ENCODE measurements at places on chromosomes 12 and 14.

DNA sequence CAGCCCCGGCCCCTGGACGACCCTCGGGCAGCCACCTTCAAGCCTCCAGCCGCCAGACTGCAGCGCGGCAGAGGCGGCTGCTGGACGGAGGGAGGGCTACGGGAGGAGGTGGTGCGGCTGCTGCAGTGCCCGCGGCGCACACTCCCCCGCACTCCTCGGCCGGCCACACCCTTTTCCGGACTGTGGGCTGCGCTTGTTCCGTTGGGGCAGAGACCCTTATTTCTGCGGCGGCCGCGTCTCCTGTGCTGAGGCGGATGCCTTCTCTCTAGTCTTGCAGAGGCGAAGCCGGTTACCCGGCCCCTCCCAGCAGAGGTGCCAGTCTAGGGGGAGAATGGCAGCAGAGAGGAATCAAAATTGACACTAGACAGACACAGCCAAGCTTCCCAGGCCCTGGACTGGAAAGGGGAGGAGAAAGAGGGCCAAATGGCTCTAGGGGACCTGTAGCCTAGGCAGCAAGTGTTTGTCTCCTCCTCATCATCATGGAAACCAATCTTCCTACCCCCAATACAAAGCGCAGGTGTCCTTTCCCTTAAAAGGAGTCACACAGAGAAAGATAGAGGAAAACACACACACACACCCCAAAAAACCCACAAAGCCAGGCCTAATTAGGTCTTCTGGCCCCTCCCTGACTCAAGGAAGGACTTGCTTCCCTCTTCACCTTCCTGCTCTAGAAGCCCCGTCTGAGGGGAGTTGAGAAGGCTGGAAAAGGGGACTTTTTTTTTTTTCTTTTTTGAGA lies 1.3 kb downstream of the ESYT1 start:
- no peaks in the 10 kb centered on the region for H3K27me3 ChIP-seq
- peak; percentile 30 for DNase-seq
- peaks cover 11% of the 10 kb centered on the region for H3K4me1 ChIP-seq
- H3K27ac ChIP-seq: peak overlapping the region; percentile 80
- H3K36me3 ChIP-seq: peaks cover 25% of the 10 kb centered on the region

DNA sequence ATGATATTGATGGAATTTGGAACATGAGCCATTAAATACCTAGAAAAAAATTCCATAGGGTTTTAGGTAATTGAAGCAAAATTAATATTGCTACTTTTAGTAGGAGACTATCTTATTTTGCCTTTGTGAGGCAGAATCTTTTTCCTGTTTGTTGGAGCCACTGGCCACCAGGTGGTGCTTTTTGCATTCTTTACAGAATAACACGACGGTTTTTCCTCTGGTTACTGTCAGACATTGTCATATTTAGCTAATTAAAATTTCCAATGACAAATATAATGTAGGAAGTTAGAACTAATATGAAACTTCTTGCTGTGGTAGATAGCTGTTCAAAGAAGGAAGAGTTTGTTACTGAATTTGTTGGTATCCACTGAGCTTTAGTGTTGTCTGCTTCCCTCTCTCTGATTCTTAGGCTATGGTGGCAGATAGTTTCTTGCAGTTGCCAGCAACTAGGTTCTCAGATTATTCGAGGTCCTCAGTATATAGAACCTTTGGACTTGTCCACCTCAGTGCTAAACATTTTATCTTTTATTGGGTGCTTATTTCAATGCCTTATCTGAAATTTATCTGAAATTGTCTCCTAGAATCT lies 25.7 kb downstream of the RAB21 start:
- H3K4me3 ChIP-seq: no peak overlapping the region
- peak; percentile 62 for DNase-seq
- H3K27me3 ChIP-seq: no peaks in the 10 kb centered on the region
- no peak overlapping the region for H3K27ac ChIP-seq
- H3K36me3 ChIP-seq: no peaks in the 10 kb centered on the region
- H3K4me1 ChIP-seq: no peaks in the 10 kb centered on the region

- H3K27me3 ChIP-seq: no peaks in the 10 kb centered on the region
- H3K4me3 ChIP-seq: no peak overlapping the region
- no peak overlapping the region for H3K27ac ChIP-seq
- H3K4me1 ChIP-seq: no peaks in the 10 kb centered on the region
- no peaks in the 10 kb centered on the region for H3K36me3 ChIP-seq
These were observed 908.8 kb downstream of the VRK1 start for GRCh38 chr14:97705976-97706375.

DNA sequence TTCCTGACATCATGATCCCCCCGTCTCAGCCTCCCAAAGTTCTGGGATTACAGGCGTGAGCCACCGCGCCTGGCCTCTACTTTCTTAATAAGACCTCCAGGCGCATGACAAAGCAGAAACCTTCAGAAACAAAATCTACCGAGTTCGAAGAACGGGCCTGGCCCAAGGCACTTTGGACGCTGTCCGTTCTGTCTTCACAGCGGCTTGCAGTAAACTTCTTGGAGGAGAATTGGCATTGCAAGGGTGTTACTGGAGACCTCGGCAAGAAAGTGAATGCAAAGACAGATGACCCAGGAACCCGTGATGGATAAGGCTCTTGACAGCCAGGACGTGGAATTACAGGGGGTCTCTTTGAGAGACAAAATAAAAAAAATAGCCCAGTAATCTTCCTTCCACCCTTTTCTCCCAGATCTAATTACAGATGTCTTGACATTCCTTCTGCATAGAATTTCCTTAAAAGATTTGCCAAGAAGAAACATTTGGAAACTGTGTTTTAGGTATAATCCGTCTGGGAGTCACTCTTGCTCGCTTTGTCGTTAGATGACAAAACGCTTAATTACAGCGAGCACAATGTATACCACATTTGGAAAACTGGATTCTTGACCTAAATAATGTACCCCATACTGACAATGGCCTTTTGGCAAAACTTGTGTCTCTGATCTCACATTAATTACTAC lies 83.2 kb upstream of the TBX3 start:
- no peak for DNase-seq
- peaks cover 3% of the 10 kb centered on the region for H3K4me1 ChIP-seq
- H3K27ac ChIP-seq: no peak overlapping the region

- peak overlapping the region; percentile 98 for H3K27ac ChIP-seq
- H3K36me3 ChIP-seq: peaks cover 5% of the 10 kb centered on the region
- DNase-seq: peak; percentile 48
These were observed 390 bp downstream of the JKAMP start for GRCh38 chr14:59484639-59485175.

GRCh38 chr12:125651625-125652024 lies 586.4 kb downstream of the AACS start:
- no peak overlapping the region for H3K4me3 ChIP-seq
- DNase-seq: no peak
- H3K27ac ChIP-seq: no peak overlapping the region
- no peaks in the 10 kb centered on the region for H3K27me3 ChIP-seq
- H3K36me3 ChIP-seq: no peaks in the 10 kb centered on the region
- H3K4me1 ChIP-seq: no peaks in the 10 kb centered on the region

DNA sequence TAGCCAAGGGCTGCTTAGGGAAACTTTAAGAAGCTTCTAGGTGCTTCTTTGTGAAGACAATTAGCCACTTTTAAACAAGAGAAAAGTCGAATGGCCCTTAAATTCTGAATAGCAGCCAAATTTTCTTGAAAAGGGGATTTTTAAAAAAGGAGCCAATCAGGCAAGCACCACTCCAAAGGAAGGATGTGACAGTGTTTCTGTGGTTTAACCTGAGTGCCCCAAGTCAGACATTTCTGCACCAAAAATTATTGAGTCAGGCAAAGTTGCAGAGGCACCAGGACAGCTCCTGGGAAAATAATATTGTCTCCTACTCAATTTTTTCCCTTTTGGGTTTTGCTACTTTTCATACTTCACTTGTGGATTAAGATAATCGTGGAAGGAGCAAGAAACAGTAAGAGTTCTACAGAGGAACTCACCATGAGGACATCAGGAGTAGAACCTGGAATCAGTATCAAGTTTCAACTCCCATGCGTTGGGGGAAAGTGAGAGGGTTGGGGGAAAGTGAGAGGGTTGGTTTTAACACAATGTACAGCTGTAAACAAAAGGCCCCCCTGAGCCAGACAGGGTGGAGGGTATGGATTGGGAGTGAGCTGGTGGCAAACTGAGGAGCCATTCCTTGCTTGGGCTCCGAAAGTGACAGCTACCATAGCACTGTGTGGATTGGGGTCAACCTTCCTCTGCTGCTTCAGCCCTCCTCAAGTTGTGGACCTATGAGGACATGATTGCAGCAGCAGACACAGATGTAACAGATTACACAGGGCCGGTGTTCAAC lies 90.8 kb downstream of the SLC38A1 start:
- DNase-seq: no peak
- no peaks in the 10 kb centered on the region for H3K36me3 ChIP-seq
- H3K4me1 ChIP-seq: no peaks in the 10 kb centered on the region
- H3K4me3 ChIP-seq: no peak overlapping the region
- H3K27me3 ChIP-seq: no peaks in the 10 kb centered on the region

- H3K27me3 ChIP-seq: no peaks in the 10 kb centered on the region
- no peak overlapping the region for H3K27ac ChIP-seq
- no peak for DNase-seq
- H3K4me1 ChIP-seq: peaks cover 8% of the 10 kb centered on the region
- no peaks in the 10 kb centered on the region for H3K36me3 ChIP-seq
These were observed 29.8 kb downstream of the NCOR2 start for GRCh38 chr12:124537525-124538193.

GRCh38 chr12:125470838-125471783 lies 405.9 kb downstream of the AACS start:
- no peak for DNase-seq
- H3K4me1 ChIP-seq: no peaks in the 10 kb centered on the region
- no peaks in the 10 kb centered on the region for H3K36me3 ChIP-seq
- H3K4me3 ChIP-seq: no peak overlapping the region
- no peak overlapping the region for H3K27ac ChIP-seq

DNA sequence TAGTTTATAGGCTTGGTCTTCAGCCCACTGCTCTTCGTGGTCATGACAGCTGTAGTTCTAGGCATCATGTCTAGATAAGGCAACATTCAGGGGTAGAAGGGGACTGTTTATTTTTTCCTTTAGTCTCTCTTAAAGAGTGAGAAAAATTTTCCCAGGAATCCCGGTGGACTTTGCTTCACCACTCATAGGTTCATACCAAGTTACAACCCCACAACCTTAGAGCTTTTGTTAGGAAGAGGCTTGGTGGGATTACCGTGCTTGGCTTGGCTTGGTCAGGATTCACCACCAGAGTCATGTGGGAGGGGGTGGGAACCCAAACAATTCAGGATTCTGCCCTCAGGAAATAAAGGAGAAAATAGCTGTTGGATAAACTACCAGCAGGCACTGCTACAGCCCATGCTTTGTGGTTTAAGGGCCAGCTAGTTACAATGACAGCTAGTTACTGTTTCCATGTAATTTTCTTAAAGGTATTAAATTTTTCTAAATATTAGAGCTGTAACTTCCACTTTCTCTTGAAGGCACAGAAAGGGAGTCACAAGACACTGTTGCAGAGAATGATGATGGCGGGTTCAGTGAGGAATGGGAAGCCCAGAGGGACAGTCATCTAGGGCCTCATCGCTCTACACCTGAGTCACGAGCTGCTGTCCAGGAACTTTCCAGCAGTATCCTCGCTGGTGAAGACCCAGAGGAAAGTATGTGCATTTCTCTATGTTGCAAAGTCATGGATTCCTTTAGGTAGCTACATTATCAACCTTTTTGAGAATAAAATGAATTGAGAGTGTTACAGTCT lies 25.9 kb upstream of the PAPLN start:
- no peak overlapping the region for H3K4me3 ChIP-seq
- H3K27me3 ChIP-seq: no peaks in the 10 kb centered on the region
- DNase-seq: no peak
- H3K4me1 ChIP-seq: peaks cover 5% of the 10 kb centered on the region
- no peak overlapping the region for H3K27ac ChIP-seq

DNA sequence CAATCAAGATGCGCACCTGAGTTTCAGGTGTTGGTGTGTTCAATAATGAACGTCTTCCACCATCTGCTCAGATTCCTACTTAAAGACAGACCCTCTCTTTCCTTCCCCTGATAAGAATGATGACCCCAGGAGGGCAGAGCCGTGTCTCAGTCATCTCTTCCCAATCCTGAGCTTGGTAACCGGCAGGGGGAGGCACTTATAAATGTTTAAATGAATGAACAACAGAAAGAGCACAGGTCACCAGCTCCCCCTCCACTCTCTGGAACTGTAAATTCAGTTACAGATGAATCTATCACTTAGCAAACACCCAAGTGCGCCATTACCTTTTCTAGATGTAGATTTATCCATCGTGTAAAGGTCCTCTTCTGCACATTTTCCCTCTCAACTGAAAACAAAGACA lies 72.4 kb upstream of the DICER1 start:
- DNase-seq: no peak
- H3K4me3 ChIP-seq: no peak overlapping the region
- no peaks in the 10 kb centered on the region for H3K27me3 ChIP-seq
- no peak overlapping the region for H3K27ac ChIP-seq

DNA sequence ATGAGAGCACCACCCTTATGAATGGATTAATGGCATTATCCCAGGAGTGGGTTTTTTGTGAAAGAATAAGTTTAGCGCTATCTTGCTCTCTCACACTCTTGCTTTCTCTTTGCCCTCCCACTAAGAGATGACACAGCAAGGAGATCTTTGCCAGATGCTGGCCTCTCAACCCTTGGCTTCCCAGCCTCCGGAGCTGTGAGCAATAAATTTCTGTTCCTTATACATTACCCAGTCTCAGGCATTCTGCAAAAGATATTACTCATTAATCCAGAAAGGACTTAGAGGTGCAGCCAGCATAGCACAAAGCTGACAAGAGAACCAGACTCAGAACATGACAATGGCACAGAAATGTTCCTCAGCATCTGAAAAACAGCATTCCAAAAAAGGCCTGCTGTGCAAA lies 190.6 kb downstream of the ITPR2 start:
- no peak overlapping the region for H3K4me3 ChIP-seq
- peaks cover 3% of the 10 kb centered on the region for H3K4me1 ChIP-seq
- no peaks in the 10 kb centered on the region for H3K27me3 ChIP-seq
- DNase-seq: peak; percentile 54
- H3K36me3 ChIP-seq: no peaks in the 10 kb centered on the region

GRCh38 chr12:65045269-65045668 lies 75.8 kb downstream of the WIF1 start:
- H3K4me3 ChIP-seq: no peak overlapping the region
- DNase-seq: no peak
- H3K4me1 ChIP-seq: no peaks in the 10 kb centered on the region

GRCh38 chr12:101455685-101456084 lies 19.5 kb upstream of the SPIC start:
- no peak overlapping the region for H3K27ac ChIP-seq
- H3K36me3 ChIP-seq: no peaks in the 10 kb centered on the region
- no peaks in the 10 kb centered on the region for H3K4me1 ChIP-seq
- H3K4me3 ChIP-seq: no peak overlapping the region
- H3K27me3 ChIP-seq: no peaks in the 10 kb centered on the region

- DNase-seq: no peak
- no peak overlapping the region for H3K4me3 ChIP-seq
- H3K27me3 ChIP-seq: no peaks in the 10 kb centered on the region
- no peaks in the 10 kb centered on the region for H3K36me3 ChIP-seq
- H3K4me1 ChIP-seq: no peaks in the 10 kb centered on the region
These were observed 26.1 kb upstream of the C14orf180 start for GRCh38 chr14:104553166-104554087.

DNA sequence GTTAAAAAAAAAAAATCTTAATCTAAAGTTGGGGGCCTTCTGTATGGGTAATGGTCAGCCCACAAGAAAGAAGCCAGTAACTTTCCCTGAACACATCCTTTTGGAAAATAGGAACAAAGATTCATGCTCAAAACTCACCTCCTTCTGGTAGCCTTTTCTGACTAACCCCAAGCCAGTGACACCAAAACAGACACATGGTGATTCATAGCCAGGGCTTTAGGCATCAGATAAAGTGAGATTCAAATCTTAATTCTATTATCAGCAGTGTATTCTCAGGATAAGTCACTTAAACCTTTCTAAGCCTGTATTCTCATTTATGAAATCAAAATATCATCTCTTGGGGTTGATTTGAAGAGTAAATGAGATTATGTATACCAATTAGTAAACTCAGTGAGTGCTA lies 4.9 kb downstream of the ATP5MC2 start:
- H3K36me3 ChIP-seq: peaks cover 16% of the 10 kb centered on the region
- DNase-seq: no peak
- no peak overlapping the region for H3K4me3 ChIP-seq
- no peak overlapping the region for H3K27ac ChIP-seq
